ENCODE measurements at places on chromosomes 5 and 9.
A peak's percentile ranks its signal among the peaks of the same experiment; 100 is the strongest.

GRCh38 chr9:123058834-123059233, 25.4 kb downstream of the GPR21 start:
- DNase-seq = peak; percentile 56

GRCh38 chr5:140253985-140254384, 48.9 kb downstream of the PFDN1 start:
- DNase-seq = no peak

DNA sequence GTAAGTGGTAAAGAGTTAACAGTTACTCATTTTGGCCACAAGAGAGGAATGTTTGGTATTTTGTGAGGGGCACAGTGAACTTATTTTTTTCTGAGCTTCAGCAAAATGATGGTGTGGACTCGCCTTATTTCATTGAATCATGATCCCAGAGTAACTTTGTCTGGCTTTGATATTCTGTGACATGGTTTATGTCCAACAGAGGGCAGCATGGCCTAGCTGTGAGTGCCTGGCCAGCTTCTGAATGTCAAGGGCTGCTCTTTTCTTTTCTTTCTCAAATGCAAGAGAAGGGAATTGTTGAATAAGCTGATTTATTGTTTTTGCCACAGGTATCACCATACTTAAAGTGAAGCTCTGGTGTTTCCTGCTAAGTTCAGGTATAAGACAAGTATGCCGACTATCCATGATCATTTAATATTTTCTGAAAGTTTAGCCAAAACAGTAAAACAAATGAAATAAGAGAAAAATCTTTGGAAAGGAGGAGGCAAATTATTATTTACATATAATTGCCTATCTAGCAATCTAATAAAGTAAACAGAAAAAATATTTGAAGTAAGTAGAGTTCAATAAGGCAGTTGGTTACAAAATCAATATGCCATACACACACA, 31.7 kb downstream of the MRPL22 start:
- DNase-seq = peak; percentile 44

DNA sequence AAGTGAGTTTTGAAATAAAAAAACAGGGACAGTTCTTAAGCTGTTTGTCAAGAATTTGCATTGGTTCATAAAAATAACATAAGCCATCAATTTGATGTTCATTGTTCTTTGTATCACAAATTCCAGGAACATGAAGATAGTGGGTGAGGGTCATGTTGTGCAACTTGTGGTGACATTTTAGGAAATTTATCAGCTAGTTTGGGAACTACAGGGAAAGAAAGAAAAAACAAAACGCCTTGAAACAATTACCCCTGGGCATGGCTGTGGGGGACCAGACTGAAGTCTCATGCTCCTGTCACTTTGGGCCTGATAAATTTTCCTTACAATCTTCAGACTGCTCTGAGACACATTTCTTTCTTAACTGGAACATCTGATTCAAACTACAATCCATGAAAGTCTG, 207.1 kb upstream of the CLINT1 start:
- no peak for DNase-seq

DNA sequence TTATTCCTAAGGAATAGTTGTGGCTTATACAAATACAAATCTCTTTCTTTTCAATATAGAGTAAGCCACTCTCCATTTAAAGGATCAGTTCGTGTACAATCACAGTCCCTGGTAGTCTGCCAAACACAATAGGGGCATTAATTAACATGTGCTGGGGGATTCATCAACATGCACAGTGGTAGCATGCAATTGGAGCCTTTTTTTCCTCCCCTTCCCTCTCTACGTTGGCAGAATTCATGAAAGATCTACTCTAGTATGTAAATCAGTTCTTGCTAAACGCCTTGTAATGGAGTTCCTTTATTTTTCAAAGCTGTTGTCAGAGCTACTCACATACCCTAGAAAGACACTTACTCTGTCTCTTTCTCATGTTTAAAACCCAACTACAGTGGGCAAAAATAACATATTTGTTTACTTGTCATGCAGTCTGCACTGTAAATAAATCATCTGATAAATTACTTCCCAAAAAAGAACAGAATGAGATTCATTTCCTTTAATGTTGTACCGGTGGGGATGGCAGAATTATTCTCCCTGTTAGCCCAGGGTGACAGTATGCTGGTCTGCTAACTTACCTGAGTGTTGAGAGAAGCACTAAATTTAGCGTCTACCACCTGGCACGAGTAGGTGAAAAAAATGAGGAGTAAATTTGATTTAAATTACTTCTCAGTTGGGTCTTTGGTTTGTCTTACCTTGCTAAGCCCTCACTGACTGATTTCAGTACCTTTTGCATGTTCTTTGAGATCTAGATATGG, 341.5 kb upstream of the CCNH start:
- no peak for DNase-seq

DNA sequence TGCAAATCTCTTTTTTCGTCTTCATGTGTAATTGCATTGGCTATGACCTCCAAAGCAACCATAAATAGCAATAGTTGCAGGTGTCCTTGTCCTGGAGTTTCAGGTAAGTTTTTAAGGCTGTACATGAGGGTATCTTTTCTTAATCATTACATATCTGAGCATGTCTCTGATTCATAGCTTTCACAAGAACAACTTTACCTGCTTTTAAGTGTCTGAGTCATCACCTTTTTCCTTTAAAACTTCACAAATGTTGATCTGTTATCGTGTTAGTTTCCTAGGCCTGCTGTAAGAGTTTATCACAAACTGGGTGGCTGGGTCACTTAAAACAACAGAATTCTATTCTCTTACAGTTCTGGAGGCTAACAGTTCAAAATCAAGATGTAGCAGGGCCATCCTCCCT, 13.8 kb downstream of the GARNL3 start:
- no peak for DNase-seq

- no peak for DNase-seq
These were observed 659 bp downstream of the RAI14 start for GRCh38 chr5:34656700-34657273.

GRCh38 chr9:91771027-91771426, 179.0 kb downstream of the ROR2 start:
- DNase-seq = peak; percentile 87

- DNase-seq = no peak
These were observed 307.3 kb upstream of the NREP start for GRCh38 chr5:112064271-112064701.
